Fibroblast of skin of left biceps (primary cell): ENCODE measurements at places on chromosomes 2 and 18.

GRCh38 chr2:16840496-16841172 is 175.0 kb upstream of the CYRIA start:
- DNase-seq = no peak

DNA sequence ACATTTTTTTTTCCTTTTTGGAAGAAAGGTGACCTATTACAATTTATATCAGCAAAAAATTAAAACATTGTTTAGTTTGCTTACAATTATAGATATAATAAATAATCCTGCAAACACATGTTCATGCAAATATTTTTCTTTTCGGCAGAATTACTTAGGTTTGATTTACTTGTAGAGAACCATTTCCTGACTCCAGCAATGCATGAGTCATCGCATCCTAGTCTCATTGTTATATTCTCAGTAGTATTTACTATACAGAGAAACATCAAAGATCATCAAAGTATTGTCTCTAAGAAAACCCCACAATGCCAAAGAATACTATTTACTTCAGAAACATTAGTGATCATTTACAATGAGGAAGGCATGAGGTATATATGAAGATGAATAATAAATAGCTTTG is 40.4 kb upstream of the MTIF2 start:
- peak; percentile 9 for DNase-seq

DNA sequence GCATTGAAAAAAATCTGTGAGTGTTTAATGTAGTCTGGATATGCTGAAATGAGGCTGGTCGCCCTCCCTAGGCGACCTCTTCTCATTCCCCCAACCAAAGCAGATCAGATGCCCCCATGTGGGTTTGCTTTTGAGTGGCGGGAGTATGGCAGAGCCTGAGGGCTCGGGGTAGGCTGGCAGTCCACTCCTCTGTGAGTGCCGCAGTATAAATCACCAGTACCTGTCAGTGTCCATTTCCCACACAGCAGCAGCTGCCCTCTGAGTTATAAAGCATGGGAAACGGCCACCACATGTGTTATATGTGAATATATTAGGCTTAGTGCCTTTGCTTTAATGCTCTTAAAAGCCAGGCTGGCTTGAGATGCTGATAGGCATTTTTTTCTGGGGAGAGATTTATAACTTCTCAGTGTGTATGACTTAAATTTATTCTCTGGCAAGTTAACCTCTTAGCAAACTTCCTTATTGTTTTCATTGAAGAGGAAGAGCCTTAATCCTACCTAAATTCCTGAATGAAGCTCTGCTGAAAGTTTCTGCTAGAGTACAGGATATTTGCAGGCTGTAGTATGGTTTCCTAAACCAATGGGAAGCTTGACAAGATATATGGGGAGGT is 3.8 kb downstream of the DCC start:
- DNase-seq = no peak

- no peak for DNase-seq
Observed at GRCh38 chr2:176071330-176072291, 12.2 kb downstream of the EVX2 start.

DNA sequence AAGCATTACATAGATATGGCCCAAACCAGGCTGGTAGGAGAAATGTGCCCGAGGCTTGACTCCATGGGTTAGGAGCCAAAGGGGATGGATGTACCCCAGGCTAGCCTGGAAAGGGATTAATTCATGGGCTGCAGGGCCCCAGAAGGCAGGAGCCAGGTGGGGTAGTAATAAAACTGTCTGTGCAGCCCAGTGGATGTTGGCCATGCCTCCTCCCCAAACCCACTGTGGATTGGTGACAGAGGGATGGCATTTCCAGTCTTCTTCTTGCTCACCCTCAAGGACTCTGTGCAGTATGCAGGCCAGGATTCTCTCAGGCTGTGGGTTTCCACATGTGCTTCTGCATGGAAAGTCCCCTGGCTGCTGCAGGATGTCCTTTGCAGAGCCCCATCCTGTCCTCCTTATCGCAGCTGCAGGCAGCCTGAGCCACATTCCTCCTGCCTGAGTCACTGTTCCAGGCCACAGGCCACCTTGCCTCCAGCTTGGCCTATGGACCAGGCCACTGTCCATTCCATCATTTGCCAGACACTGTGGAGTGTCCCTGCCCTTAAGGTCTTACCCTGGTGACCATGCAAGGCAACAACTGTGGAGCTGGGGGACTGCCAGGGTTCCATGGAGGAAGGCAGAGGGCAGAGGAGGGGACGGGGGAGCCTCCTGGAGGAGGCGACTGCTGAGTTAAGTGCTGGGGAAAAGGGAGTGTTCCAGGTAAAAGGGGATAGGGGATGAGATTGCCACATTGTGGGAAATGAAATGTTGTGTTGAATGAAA is 38.9 kb downstream of the INO80C start:
- no peak for DNase-seq

DNA sequence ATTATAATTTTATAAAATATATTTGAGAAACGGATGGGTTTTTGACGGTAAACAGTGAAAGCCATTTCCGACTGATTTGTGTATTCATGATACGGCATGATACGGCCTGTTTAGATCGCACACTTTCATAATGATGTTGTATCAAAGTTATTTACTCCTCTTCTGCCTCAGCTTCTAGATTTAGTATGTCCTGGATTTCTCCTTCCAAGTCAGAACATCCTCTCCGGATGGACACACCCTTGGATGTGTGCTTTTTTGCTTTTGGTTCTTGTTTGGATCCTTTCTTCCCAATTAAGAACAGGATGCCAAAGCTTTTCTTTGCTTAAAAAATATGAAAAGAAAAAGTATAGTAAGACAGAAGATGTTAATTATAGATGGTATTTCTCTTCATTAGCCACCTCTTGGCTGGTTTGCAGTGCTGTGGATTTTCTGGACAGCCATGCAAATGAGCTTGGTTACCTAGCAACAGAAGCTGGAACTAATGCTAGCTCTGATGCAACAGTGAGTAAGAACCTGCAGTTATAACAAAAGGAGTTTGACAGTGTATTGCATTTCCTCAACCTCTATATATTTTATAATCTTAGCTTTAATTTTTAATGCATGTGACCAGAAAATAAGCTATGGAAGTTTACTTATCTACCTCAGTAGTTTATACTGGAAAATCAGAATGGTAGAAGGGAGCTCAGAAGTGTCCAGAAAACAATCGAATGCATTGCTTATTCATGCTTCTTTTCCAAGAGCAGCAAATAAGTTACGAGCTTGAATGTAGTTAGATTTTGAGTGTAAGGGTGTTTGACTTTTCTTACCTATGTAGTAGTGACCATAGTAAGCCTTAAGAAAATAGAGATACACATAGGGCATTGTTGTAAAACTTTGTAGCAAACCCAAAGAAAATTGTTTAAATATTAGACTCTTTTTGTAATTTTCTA is 27.9 kb downstream of the RMND5A start:
- DNase-seq = peak; percentile 72

GRCh38 chr2:10382354-10383061 is 65.6 kb downstream of the ODC1 start:
- no peak for DNase-seq

GRCh38 chr18:65567372-65567771 is 183.4 kb upstream of the CDH7 start:
- DNase-seq = no peak

DNA sequence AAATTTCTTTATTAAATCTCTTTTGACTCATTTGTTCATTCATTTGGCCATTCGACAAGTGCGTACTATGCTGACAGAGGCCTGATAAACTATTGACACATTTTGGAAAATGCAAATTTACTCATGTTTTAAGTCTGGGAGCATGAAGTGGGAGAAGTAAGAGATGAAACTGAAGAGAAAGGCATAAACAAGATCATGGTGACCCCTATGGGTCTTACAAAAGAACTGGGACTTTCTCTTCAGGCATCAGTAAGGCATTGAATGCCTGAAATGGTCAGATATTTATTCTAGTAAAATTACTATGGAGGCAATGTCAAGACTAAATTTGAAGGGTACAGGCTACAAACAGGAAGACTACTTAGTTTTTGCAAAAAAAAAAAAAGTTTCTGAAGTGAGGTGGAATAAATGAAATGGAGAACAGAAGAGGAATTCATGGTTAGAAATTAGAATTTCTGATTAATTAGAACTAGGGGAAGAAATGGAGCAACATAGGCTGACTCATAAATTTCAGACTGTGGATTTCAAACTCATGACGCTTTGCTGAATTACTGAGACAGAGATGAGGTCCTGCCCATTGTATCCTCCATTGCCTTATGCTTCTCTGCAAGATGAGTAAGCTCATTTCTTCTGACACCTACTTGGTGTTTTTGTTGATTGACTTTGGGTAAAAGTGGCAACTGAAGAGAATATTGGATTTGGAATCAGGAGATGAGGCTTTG is 32.7 kb downstream of the VSNL1 start:
- DNase-seq = no peak

- DNase-seq = no peak
Observed at GRCh38 chr2:17749753-17750438, 3.7 kb downstream of the SMC6 start.

GRCh38 chr2:27123302-27124150 is at the start of gene ABHD1:
Gene ABHD1, plus strand, starts transcription at chr2:27123815. Its CDS starts 134 bp downstream, at chr2:27123949.
- DNase-seq = no peak

DNA sequence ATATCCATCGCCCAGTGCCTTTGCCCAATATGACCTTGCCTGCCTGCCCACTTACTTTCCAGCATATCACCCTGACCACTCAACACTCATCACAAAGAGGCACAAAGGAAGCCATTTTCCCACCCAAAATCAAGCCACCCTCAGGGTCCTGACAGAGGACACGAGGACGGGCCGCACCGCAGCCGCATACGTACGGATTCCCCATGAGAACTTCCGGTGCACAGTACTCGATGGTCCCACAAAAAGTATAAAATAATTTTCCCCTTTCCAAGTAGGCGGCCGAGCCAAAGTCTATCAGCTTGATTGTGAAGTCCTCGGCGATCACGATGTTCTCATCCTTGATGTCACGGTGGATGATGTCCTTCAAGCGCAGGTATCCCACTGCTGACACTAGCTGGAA is 10.0 kb upstream of the MTERF4 start:
- DNase-seq = no peak

GRCh38 chr2:111034606-111035005 is 86.1 kb upstream of the BCL2L11 start:
- no peak for DNase-seq

GRCh38 chr2:70985956-70986355 is 7.5 kb downstream of the ANKRD53 start:
- no peak for DNase-seq

DNA sequence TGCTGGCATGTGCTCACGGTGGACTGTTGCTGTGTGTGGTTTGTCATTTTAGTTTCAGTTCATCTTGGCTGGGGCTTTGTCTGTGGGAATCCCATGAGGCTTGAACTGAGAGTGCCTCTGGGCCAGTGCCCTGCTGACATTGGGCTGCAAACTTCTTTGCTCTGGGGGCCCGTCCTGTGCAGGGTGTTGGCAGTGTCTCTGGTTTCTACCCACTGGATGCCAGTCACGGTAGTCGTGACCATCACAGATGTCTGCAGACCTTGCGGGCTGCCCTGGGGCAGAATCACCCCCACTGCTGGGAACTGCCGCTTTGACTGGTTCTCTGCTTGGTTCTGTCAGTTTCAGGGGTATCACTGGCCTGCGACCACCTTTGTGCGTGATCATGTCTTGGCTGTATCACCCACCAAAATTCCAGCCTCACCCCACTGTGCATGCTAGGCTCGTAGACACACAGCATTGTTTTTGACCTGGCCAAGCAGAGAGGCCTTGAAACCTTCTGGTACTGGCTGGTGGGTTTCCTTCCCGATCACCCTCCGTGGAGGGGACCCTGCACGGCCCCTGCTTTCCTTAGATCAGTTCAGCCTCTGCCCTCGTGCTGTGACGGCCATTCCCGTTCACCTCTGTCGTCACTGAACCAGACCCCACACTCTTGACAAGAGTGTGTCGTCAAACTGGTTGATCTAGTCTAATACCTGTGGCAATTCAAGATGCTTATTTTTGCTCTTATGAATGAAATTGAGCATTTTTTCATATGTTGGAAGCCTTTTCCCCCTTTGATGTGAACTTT is 57.6 kb downstream of the KCNG2 start:
- no peak for DNase-seq
